ENCODE measurements at places on chromosomes 13 and 19.
A peak's percentile ranks its signal among the peaks of the same experiment; 100 is the strongest.

DNA sequence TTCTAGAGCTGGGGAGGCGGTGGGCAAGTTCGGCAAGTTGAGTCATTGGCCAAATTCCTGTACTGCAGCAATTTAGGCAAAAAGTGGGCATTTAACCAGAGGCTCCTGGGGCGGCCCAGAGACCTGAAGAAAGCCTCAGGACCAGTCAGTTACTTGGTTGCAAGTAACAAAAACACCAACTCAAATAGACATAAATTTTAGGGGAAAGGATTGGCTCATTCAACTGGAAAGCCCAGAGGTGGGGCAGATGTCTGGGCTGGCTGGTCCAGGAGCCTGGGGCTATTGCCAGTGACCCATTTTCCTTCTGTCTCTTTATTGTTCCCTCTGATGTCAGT lies 97.1 kb downstream of the SIPA1L3 start:
- DNase-seq: no peak

DNA sequence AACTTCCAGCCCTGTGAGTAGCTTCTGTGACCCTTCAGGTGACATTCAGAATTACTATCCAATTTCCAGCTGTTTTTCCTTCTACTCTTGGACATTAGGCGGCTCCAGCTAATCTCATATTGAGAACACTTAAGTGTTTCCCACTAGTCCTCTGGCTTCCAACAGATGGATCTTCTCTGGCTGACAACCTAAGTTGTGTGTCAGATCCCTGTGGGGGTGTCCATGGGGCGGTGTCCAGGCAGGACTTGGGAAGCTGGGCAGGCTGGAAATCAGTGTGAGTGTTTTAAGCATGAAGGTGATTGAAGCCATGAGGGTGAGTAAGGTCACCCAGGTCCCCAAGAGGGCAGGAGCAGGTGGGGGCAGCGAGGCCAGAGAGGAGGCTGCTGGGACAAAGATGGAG lies 10.1 kb downstream of the CNOT3 start:
- DNase-seq: no peak

- DNase-seq: no peak
These were observed 25.6 kb upstream of the ZNF681 start for GRCh38 chr19:23784274-23784673.

DNA sequence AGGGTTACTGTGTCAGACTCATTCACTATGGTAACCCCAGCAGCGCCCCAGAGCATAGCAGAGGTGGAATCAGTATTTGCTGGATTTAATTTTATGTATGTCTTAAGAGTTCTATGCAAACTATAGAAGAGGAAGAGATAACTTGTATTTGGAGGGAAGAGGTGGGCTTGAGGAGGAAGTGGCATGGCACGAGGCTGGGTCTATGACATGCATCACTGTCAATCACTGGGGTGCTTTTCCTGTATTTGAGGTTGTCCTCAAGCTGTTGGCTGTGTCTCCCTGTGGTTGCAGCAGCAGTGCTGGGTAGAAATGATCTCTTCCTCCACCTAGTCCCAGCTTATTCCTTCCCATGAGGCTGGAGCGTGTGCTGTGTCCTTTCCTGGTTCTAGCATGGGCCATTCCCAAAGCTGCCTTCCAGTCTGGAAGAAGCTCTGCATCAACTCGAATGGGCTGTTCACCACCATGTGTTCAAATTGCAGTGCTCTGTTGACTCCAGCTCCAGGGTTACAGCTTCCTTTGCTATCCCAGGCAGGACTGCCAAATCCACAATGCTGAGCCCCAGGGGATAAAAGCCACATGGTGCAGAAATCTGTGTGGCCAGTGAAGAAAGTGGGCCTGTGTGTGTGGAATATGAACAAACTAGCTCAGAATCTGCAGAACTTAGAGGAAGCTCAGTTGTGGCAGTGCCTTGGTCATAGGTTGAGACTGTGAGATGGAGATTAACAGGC lies 73.1 kb upstream of the MTIF3 start:
- DNase-seq: no peak

- DNase-seq: no peak
These were observed 162.1 kb upstream of the MIR17HG start for GRCh38 chr13:91185294-91185863.

DNA sequence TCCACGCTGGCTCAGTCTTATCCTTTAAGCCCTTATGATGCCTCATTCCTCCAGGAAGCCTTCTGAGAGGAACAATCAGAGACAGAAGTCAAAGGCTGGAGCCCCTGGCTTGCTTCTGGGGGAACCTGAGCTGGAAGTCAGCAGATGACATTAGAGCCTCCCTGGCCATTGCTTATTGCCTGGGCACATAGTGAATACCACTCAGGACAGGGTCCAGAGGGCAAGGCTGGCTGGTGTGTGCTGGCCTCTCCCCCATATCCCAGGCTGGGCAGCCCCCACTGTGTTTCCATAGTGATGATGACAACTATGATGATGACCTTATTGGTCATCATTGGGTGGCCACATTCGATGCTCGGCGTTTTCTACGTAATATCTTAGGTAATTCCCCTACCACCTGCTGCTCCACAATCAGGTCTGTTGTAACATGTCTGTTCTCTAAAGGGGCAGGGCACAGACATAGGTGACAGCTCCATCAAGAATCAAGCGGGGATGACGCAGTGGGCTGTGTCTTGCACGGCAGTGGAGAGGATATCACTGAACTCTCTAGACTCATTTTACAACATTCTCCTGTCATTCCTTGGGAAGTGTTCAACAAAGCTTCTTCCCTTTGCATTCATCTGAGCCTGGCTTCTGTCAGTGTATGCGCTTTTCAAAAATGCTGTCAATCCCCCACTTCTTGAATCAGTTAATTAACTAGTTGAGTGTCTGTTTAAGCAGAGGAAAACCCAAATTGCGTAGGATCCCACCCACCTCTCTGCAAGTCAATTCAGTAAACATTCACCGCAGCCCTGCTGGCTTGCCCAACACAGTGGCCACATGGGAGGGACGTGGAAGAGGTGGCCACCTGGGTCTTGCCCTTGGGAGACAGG lies 89.4 kb upstream of the TSHZ3 start:
- no peak for DNase-seq

- DNase-seq: no peak
These were observed 7.5 kb downstream of the DYRK1B start for GRCh38 chr19:39826311-39826945.

DNA sequence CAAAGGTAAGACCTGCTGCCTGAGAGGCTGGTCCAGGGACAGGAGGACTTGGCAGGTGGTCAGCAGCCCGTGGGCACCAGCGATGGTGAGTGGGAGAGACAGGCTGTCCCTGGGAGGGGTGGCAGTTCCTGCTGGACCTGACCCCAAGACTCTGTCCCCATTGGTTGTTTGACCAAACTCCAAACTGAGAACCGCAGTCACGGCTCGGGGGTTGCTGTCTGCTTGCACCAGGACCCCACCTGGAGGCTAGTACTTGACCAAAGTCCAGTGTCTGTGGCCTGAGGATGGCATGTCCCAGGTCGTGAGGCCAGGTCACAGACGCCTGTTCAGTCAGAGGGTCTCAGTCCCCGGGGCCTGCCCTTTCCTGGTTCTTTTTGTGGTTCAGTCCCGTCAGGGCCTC lies 9.9 kb upstream of the ZNF14 start:
- DNase-seq: no peak

DNA sequence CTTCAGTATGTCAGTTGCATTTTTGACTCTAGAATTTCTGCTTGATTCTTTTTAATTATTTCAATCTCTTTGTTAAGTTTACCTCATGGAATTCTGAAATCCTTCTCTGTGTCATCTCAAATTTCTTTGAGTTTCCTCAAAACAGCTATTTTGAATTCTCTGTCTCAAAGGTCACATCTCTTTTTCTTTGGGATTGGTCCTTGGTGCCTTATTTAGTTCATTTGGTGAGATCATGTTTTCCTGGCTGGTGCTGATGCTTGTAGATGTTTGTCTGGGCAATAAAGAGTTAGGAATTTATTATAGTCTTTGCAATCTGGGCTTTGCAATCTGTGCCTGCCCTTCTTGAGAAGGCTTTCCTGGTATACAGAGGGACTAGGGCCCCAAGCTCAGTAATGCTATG lies 18.5 kb upstream of the KBTBD7 start:
- DNase-seq: no peak

GRCh38 chr13:39855236-39855635 lies 199.8 kb downstream of the COG6 start:
- no peak for DNase-seq

GRCh38 chr19:46413262-46414031 lies at the start of gene CCDC8:
Gene CCDC8, minus strand, starts transcription at chr19:46413564. Its CDS starts 754 bp downstream, at chr19:46412810.
- DNase-seq: no peak

DNA sequence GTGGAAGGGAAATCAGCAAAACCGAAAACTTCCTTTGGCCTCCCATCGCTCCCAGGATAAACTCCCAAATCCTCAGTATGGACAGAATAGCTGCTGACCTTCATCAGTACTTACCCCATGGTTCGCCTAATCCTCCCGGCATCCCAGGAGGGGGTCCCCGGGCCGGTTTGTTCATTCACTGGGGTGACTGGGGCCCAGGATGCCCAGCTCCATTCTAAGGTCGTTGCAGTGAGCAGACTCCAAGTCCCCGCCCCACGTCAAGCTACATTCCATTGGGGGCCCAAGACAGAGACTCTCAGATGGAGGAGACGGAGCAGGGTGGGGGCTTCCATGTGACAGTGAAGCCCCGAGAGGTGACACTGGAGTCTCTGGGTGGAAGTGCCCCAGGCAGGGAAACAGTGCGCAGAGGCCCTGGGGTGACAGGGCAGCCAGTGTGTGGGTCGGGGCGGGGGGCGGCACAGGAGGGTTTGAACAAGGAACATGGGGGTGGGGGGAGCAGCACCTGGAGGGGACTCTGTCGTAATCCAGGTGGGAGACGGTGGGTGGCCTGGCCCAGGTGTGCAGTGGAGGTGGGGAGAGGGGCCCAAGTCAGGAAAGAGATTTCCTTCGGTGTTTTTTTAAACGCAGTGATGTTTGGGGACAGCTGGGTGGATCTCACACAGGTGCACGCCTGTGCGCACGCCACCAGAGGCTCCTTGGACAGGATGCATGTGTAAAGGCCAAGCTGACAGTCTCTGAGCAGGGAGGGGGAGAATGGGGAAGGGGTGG lies 5.1 kb downstream of the SSBP4 start:
- DNase-seq: no peak

DNA sequence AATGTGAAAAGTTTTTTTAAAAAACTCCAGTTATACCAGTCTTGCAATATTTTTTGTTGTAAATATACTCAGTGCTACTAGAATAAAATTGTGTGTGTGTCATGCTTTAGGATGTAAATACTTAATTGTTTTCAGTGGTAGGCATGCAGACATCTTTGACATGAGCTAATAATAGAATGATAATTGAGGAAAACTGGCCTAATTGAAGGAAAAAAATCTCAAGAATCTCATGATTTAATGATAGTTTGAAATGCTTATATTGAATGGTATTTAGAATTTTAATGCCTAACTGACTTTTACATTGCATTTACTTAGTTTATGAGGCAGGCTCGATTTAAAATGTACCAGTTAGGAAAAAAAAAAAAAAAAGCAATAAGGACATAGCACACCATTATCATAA lies 3.2 kb upstream of the MAB21L1 start:
- DNase-seq: no peak

DNA sequence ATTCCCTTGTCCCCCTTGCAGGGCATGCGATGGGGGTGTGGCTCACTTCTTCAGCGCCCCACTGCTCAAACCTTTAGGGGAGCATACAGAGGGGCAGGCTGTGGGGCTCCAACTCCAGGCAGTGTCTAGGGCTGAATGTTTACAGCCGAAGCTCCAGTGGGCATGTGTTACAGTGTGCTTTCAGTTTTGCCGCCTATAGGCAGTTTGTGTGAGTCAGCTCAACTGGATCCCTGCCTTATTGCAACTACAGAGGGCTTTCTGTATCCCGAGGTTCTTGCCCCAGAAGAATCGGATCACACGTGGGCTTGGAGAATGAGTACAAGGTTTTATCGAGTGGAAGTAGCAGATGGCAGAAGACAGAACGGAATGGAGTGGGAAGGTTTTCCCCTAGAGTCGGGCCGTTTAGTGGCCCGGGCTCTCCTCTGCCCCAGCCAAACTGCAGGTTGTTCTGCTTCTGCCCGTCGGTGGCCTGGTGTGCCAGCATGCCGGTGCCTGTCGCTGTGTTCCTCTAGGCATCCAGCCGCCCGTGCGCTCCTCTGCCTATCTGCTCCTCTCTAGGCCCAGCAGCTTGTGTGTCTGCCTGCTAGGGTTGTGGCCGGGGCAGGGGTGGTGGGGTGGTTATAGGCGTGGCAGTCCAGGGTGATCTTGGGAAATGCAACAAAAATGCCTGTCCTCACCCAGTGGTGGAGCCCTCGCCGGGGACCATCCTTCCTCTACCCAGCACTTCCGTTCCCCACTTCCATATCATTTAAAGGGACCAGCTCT lies 435.9 kb upstream of the SGCG start:
- DNase-seq: no peak

- no peak for DNase-seq
These were observed 57.5 kb downstream of the SLC7A1 start for GRCh38 chr13:29537736-29538651.

GRCh38 chr19:50358483-50359327 lies 6.7 kb downstream of the NAPSA start:
- peak; percentile 65 for DNase-seq

DNA sequence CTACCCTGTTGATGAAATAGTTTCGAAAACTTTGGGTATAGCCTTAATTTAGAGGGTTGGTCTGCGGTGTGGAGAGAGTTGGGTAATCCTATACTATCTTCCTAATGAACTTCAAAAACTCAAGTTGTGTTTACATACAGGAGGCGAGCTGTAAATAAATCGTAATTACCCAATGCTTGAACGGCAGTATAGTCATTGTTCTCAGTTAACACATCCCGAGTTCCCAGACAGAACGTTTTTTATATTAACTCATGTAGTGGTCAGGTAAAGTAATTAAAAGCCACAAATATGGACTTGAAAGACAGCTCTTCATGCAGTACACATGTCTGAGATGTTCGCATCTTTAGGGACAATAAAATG lies 1.5 kb downstream of the PDS5B start:
- no peak for DNase-seq

- no peak for DNase-seq
These were observed 39.3 kb downstream of the MBNL2 start for GRCh38 chr13:97261254-97262005.

- no peak for DNase-seq
These were observed 13.8 kb upstream of the MEIS3 start for GRCh38 chr19:47433121-47433520.

GRCh38 chr13:113302986-113303385 lies 5.9 kb downstream of the LAMP1 start:
- DNase-seq: no peak

DNA sequence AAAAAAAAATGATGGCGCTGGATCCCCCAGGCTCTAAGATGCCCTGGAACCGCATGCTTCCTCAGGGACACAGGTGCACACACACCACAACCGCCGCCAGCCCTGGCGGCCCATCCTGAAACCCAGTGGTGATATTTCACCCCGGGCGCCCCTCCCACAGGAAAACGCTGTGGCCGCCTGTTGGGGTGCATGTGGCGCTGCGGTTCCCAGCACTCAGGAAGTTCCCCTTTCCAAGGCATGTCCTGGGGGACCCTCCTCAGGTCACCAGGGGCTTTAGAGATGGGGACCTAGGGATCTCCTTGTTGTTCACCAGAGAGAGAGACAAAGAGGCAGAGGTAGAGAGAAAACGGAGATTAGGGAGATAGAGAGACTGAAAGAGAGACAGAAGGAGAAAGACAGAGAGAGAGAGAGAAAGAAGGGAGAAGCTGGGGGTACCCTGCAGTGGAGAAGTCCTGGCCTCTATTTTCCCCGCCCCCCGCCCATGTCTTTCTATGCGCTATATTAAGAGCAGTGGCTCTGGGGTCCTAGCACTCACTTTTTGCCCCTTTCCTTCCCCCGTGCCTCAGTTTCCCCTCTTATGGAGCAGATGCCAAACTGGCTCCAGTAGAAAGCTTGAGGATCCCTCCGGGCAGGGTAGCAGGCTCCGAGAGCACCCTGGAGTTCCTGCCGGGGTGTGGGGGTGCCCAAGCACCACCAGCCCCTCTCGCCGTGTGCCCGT lies 2.3 kb downstream of the ADGRE2 start:
- DNase-seq: no peak
